ENCODE measurements at places on chromosomes 6 and 20.

DNA sequence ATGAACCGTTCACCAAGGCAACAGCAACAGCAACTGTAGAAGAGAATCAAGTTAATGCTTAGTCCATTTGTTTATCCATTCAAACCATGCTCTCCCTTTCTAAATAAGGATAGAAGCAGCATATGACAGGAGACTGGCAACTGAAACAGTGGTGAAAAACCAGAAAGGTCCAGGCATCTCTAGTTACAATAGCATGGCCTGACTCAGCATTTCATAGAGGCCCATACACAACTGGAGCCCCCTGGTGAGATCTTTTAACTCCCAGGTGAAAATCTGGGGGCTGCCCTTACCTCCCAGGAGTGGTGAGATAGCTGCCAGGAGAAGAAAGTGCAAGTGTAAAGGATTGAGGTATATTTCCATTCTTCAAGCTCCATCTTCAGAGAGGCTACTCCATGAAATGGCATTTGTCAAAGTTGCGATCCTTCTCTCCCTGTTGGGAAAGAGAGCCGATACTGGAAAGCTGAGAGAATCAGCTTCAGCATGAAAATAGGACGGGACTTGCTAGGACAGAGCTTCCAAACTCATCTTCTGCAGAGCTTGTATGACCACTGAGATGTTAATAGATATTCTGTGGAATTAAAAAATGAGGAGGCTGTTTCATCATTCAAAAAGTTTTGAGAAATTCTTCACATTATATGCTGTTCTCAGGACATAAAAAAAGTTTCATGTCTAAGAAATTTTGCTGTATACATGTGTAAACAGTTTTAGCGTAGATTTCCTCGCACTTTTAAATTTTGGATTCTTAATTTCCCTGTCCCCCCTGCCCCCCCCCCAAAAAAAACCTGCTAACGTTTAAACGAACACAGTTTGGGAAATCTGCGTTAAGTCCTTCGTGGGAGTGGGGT is 10.9 kb upstream of the SLC2A12 start:
- DNase-seq, result no peak

DNA sequence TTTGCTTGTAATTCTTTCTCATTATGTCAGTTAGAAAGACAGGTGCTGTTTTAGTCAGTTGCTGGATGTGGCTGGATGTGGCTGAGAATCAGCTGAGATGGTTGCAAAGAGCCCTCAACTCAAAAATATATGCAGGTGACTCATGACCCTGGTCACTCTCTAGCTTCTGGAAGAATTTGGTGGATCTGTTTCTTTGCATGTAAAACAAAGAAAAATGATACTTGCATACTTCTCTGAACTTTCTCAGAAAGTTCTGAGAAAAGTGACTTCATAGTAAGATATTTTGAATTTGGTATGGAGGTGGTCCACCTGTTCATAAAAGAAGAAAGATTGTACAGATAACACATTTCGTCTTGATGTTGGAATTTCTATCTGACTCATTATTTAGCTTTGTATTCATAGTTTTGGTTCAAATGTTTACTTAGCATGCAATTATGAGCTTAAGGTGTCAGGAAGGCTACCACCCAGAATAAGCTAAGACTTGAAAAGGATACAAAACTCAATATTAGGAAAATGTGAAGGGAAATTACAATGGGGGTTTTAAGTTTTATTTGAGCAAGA is 163.2 kb upstream of the OLIG3 start:
- no peak for DNase-seq

- no peak for DNase-seq
Measured at GRCh38 chr6:12392490-12392889, 102.3 kb downstream of the EDN1 start.

DNA sequence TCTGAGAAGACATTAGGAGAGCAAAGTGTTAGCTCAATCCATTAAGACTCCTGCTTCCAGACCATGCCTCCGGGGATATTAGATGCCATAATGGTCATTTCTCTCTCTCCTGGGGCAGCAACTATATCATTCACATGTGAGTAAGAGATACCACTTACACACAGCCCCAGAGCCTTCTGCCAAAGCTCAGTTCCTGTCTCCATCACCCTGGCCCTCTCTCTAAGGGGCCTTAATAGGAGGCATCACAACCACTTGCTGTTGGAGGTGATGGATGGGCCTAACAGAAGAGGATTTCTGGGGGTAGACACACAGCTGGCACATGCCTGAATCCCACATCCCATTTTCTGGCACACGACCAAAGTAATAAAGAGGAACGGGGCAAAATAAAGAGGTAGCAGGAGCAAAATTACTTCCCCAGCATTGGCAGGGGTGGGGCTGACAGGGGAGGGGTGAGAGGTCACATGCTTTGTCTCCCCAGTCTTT is 34.0 kb upstream of the VSTM2L start:
- no peak for DNase-seq

GRCh38 chr6:54020334-54020733 is 90.9 kb upstream of the MLIP start:
- no peak for DNase-seq

GRCh38 chr6:135165031-135165430 is 16.1 kb upstream of the MYB start:
- DNase-seq, result no peak

DNA sequence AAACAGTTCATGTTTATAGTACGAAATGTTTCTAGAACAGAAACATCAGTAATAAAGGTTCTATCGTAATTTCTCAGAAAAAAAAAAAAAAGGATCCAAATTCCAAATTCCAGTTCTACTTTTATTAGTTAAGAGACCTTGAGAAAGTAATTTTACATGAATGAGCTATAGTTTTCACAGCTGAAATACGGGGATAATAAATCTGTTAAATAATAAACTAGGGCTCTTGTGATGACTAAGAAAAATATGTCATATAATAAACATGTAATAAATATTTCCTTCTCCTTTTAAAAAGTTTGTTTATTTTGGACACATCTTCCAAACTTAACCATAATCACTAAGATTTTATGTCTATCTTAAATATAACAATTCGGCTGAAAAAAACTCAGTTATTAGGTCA is 17.8 kb downstream of the RARS2 start:
- DNase-seq, result no peak

DNA sequence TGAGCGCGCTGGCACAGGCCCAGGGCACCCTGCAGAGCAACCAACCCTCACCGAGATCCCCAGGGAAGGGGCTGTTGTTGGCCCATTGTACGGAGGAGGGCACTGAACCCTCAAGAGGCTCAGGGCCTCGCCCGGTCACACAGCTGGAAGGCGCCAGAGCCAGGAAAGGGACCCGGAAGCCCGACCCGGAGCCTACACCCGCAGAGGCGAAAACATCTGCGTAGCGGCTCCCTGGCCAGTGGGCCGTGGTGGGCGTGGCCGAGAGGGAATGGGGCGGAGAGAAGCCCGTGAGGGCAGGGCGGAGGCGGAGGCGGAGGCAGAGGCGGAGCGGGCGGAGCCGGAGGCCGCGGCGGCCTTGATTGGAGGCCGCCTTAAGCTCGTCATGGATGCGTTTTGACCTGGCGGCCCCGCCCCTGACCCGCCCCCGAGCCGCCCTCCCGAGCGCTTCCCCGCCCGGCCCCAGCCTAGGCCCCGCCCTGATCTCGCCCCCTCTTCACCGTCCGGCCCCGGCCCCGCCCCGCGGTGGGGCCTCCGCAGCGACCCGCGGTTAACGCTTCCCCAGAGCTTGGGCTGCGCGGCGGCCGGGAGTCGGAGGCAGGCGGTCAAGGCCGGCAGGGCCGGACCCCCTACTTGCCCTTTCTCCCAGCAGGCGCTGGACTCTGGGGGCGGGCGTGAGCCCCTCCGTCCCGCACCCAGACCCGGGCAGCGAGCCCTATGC is 2.1 kb upstream of the MRGBP start:
- peak; percentile 80 for DNase-seq

DNA sequence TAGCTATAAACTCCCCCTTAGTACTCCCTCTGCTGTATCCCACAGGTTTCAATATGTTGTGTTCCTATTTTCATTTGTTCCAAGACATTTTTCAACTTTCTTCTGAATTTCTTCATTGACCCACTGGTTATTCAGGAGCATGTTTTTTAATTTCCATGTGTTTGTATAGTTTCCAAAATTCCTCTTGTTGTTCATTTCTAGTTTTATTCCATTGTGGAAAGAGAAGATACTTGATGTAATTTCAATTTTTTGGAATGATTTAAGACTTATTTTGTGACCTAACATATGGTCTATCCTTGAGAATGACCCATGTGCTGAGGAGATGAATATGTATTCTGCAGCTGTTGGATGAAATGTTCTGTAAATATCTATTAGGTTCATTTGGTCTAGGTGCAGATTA is 497.2 kb downstream of the BCKDHB start:
- DNase-seq, result no peak

DNA sequence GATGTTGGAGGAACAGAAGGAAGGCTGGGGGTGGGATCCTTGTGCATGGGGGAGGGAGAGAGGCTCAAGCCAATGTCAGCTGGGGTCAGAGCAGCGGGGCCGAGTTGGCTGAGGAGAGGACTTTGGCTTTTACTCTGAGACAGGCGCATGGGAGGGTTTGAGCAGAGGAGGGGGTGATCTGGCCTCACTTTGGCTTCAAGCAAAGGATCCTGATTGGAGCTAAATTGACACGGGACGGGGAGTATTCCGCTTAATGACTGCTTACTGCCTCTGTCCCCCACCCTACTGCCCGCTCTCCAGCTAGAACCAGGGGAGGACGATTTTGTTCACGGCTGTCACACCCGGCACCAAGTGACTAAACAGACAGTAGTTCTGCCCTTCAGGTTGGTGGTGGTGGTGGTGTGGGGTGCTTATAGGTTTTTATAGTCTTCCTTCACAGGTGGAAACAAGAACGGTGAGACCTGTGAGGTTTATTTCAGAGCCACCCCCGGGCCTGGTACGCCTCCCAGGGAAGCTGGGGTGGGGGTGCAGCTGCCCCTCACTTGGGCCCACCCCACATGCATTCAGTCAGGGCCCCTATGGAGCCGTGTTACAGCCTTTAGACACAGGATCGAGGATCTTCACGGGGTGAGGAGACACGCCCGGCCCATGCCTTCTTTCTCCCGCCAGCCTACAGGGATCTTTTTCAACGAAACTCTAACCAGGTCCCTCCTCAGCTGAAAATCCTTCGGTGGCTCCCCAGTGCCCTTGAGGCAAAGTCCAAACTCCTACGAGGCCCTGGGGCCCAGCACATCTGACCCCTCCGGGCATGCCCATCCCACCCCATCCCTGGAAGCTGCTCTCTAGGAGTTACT is 1.3 kb upstream of the SNAI1 start:
- DNase-seq, result no peak

GRCh38 chr20:40422656-40423055 is 266.4 kb downstream of the MAFB start:
- no peak for DNase-seq

- DNase-seq, result no peak
Measured at GRCh38 chr6:50524341-50524740, 189.0 kb upstream of the TFAP2D start.

DNA sequence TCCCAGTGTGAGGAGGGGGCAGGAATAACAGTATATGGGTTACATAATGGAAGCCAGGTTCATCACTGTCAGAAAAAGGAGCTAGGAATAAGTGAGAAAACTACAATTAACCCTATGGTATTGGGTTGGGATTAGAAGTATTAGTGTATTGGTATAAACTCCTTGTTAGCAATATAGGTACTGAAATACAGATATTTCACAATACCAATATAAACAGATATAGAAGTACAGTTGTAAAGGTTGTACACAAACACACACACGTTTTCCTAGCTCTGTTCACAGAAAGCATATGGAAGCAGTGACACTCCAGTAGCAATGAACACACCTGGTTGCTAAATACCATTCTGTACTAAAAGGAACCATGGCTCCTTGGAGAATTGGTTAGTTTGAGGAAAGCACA is 148.5 kb downstream of the KIF16B start:
- no peak for DNase-seq

GRCh38 chr6:105120570-105120969 is 59.2 kb downstream of the POPDC3 start:
- no peak for DNase-seq

GRCh38 chr6:16374461-16375200 is 136.2 kb downstream of the GMPR start:
- no peak for DNase-seq

DNA sequence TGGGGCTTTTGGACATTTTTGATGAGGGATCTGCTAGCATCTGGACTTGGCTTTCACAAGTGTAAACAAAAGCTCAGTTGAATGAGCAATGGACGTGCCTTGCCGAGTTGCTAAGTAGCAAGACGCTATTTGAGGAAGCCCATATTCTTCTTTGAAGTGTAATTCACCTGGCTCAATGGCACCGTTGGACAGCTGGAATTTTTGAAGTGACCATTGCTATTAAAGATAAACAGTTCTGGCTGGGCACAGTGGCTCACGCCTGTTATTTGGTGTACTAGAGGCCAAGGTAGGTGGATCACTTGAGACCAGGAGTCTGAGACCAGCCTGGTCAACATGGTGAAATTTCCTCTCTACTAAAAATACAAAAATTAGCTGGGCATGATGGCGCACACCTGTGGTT is 88.8 kb upstream of the SOX4 start:
- no peak for DNase-seq

GRCh38 chr6:156164701-156165452 is 612.3 kb upstream of the ARID1B start:
- DNase-seq, result no peak

GRCh38 chr6:112272799-112273198 is 18.4 kb upstream of the LAMA4 start:
- DNase-seq, result no peak

- no peak for DNase-seq
Measured at GRCh38 chr6:34046617-34047016, 99.3 kb downstream of the GRM4 start.

GRCh38 chr6:33677689-33678088 is 33.8 kb downstream of the UQCC2 start:
- no peak for DNase-seq

DNA sequence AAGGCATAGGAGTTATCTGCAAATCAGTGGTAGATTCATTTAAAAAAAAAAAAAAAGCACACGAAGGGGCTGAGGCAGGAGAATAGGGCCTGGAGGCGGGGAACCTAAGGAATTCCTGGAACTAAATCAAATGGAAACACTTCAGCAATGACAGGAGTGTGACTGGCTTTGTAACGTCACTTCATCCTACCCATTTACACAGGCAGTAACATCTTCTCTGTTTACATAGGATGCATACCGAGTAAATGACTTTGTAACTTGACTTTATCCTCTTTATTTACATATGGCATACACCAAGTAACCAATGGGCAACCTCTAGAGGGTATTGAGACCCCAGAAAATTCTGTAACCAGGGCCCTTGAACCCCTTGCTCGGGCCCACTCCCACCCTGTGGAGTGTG is 56.4 kb upstream of the IYD start:
- no peak for DNase-seq

- no peak for DNase-seq
Measured at GRCh38 chr6:27814665-27815424, 97.4 kb downstream of the OR2B2 start.

Data from smooth muscle cell of the brain vasculature (primary cell).